Spinal cord (tissue), 10 donors: ENCODE measurements at places on chromosomes 3 and 15.
A peak's percentile ranks its signal among the peaks of the same experiment; 100 is the strongest.

- DNase-seq = no peak
These were observed 49.2 kb upstream of the P3H2 start for GRCh38 chr3:190169877-190170276.

- DNase-seq = no peak
These were observed 42.9 kb downstream of the TBC1D2B start for GRCh38 chr15:78034495-78035191.

DNA sequence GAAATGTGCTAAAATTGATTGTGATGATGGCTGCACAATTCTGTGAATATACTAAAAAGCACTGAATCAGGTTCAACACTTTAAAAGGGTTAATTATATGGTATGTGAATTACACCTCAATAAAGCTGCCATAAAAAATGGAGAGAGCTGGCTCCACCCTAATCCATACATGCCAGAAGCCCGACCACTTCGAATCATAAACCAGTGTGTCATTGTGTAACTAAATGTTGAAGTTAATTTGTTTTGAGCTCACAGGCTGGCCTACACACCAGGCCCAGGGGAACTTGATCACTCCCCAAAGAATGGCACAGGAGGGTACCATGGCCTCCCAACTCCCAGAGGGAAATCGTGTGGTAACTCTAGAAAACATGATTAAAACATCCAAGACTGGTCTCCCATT, 14.0 kb downstream of the PLCD1 start:
- no peak for DNase-seq

GRCh38 chr3:119380697-119381096, 82.7 kb downstream of the TMEM39A start:
- no peak for DNase-seq

GRCh38 chr3:16868513-16868912, 16.2 kb upstream of the PLCL2 start:
- DNase-seq = no peak

GRCh38 chr15:92415639-92416297, 22.1 kb downstream of the ST8SIA2 start:
- no peak for DNase-seq

- no peak for DNase-seq
These were observed 2.0 kb downstream of the XRN1 start for GRCh38 chr3:142445816-142446254.

- no peak for DNase-seq
These were observed at the start of gene C2CD4A for GRCh38 chr15:62066663-62067447. C2CD4A (plus strand) TSS chr15:62066977; CDS start chr15:62067614, 637 bp downstream.

DNA sequence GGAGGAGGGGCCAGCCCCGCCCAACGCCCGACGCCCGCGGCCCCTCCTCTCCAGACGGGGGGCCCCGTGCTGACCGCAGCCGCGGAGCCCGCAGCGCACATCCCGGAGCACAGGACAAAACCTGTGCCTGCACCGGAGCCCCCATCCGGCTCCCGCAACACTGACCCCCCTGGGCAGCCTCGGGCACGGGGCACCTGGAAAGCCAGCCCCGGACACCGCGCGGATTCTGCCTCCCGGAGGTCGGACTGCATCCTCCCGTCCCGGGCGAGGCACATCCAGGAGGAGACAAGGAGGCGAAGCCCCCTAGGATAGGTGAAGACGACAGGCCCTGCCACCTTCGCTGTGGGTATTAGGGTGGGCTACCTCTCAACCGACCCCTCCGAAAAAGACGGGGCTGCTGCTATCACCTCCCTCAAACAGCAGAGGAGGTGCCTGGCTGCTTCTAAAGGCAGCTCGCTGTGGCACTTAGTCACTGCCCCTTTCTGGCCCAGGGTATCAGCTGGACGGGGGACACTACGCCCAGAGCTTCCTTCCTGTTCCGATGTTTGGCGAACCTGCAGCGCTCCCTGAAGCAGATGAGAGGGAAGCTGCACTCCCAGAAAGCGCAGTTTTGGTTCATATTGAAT, 10.6 kb downstream of the XXYLT1 start:
- DNase-seq = no peak

DNA sequence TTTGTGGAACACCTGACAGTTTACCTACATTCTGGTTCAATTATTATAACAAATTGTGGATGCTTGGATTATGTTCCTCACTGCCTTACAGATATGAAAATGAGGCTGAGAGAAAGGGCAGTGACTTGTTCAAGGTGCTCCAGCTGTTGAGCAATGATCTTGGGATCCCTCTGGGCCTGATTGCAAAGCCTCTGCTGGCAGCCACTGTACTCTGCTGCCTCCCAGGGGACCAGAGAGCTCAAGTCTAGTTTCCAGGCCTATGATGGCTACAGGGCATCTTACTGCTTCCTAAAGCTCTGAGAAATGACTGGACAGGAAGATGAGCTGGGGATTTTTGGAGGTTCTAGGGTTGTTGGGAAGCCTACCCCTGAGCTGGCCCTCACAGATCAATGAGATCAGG, 2.3 kb upstream of the SHC4 start:
- DNase-seq = no peak

DNA sequence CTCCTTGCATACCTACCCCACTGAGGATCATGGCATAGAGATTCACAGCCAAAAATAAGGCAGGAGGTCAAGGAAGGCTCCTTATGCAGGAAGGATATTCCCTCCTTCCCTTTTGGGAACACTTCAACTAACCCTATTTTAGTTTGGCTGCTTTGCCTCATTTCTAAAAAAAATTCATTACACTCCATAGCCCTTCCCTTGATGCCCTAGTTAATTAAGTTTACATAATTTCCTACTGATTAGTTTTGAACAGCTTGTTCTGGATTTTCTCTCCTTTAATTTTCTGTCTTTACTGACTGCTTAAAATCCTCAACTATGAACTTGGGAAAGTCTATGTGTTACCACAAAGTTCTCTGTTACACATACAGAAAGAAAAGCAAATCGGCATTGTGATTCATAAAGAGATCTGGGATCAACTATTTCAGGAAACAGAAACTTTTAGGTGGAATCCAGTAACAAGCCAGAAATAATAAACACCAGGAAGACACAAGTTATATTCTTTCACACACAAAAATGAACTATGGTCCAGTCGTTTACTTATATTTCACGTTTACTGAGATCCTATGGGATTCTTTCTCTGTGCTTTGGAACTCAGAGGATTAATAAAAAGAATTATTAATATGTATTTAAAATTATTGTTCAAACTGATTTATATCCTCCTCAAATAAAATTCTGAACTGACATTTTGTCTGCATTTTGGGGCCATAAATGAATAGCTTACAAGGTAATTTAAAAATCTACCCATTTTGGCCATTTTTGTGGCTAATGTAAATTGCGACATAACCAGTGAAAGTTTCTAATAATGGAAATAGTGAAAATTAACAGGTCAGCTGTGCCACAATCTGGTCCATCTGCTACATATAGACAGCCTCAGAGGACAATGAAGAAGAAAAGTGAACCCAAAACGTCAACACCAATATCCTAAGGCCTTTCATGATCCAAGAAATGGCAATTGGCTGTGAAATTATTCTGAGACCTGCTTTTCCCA, 113.8 kb downstream of the FRMD5 start:
- no peak for DNase-seq

GRCh38 chr3:73611176-73611575, 13.6 kb downstream of the PDZRN3 start:
- DNase-seq = no peak

DNA sequence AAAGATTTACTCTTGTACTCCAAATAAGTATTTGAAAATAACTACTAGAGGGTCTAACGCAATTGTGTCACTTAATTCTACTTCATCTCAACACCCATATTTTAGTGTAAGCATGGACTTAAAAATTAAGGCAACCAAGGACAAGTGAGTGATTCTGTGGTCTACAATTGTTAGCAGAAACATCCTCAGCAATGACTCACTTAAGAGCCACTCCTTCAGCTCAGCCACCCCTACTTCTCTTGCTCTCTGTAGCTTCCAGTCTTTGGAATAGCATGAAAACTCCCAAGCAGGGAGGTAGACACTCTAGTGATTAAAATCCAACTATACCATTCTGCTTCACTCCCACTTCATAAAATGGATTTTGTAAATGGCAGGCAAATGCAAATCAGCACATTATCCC, 116.0 kb upstream of the LRRN1 start:
- no peak for DNase-seq

DNA sequence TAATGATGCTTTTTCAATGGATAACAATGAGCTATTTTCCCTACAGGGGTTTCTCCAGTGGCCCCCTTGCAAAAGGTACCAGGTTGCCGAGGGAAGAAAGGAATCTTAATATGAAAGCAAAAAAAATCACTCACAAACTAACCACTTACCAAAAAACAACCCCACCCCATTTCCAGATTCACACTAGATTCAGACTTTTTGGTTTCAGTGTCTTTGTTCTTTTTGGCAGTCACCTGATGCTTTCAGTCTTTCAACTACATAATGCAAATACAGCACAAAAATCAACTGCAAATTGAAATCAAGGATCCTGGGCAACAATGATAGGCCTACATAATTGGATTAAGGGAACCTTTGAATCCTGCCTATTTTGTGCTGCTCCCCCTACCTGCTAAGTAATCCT, 71.1 kb upstream of the RAP2B start:
- DNase-seq = no peak

GRCh38 chr3:38837358-38837757, 21.3 kb upstream of the SCN10A start:
- DNase-seq = no peak

GRCh38 chr15:61038387-61038786, 190.7 kb downstream of the RORA start:
- no peak for DNase-seq

- no peak for DNase-seq
These were observed 70.2 kb downstream of the APBA2 start for GRCh38 chr15:28955993-28956421.

DNA sequence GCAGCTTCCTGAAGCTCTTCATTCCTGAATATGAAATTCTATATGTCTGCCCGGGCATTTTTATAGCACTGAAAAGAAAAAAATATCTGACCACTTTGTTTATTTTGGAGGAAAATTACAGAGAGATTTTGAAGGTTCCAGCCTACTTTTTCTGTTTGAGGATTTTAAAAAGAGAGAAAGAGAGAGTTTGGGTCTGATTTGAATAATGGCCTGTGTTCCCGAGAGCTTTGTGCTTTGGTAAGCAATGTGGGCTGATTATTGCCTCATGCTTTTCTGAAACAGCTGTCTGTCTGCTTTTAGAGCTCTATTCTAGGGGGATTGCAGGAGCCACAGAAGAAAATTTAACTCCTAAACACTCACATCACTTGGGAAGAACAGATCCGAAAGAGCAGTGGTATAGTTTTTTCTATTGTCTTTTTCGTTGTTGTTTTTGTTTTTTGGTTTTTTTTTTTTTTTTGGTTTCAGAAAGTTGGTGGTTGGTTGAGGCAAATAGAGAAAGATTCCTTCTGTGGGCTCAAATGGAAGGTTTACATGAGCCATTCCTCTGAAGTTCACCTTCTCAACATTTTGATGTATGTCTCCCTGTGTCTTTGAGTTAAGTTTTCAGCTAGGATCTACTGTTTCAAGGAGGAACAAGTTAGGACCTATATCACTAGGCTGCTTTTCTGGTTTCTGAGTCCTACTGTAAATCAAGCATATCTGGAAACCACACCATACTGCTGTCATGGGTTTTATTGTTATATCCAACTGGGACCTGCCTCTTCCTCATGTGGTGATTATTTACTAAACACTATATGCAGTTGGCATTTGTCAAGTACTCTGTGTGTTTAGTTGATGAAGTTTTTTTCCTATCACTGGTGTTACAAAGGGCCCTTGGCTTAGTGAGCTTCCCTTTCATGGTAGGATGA, 178.9 kb downstream of the KCNMB2 start:
- peak; percentile 19 for DNase-seq

DNA sequence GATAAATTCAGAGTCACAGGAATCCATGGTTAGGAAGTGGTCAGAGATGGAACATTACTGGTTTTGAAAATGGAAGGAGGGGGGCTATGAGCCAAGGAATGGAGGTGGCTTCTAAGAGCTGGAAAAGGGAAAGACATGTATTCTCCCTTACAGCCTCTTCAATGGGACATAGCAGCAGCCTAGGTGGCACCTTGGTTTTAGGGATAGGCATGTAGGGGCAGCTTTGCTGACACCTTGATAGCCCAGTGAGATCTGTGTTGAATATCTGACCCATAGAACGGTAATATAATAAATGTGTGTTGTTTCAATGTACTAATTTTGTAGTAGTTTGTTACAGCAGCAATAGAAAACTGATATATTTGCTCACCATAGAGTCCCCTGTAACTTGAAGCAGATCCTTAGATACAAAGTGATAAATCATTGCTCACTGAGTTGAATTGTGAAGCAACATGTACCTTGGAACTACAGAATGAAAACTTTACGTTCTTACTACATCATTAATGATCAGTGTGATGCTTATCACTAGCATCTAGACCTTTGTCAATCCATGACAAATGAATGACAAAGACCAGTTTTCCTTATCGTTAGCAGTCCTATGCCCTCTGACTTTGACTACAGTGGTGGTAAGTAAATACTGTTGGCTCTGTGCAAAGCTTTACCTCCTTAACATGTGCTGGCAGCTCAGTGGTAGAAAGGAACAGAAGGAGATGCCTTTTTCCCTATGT, 53.8 kb downstream of the TMEM45A start:
- no peak for DNase-seq

DNA sequence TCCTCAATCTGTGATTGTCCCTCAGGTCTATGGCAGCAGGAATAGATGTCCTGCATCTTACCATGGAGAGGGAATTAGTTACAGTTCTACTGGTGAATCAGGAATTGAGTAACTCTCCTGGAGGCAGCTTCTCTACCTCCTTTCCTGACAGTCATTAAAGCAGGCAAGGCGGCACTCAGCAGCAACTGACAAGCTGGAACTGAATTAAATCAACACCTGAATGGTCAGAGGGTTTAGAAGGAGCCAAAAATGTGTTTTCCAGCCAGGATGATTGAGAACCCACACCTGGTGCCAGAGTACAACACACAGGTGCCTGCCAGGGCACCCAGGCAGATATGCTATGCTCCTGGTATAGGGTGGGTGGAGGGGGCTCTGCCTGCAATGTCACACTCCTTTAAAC, 43.1 kb upstream of the TIPARP start:
- DNase-seq = no peak

- DNase-seq = no peak
These were observed 3.1 kb upstream of the EXOG start for GRCh38 chr3:38493031-38493430.

GRCh38 chr3:49006408-49007067, 653 bp upstream of the WDR6 start:
- no peak for DNase-seq

DNA sequence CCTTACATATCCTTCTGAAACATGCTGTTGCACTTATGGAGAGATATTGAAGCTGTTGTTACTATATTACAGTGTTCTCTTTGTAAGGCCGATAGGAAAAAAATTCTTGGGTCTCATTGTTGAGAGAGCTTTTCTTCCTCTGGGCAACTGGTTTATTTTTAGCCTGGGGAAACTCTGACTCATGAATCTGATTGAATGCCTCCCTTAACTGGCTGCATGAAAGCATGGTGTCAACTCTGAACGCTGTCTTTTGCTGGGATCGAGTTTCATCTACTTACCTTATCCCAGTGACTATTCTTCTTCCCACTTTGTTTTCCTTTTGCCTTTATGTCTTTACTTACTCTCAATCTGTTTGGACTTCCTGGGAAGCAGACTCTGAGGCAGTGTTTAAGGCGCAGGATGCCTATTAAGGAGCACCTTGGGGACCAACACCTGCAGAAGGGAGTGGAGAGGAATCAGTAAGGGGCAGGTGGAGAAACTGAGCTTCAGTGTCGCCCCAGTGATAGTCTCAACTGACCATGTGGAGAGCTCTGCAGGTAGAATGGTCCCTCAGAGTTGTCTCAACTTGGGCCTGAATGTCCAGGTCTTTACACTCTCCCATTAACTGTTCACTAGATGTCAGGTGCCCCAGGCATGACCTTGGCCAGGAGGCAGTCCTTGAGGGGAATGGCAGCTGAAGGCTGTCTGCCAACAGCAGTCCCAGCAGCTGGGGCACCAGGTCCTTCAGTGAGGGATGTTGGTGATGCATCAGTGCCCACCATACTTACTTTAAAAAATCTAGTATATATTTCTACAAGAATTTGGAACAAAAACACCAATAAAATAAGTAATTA, 88.9 kb upstream of the CCNL1 start:
- peak; percentile 67 for DNase-seq
